GDM1 (cell line): ENCODE measurements at places on chromosomes 16 and 17.

DNA sequence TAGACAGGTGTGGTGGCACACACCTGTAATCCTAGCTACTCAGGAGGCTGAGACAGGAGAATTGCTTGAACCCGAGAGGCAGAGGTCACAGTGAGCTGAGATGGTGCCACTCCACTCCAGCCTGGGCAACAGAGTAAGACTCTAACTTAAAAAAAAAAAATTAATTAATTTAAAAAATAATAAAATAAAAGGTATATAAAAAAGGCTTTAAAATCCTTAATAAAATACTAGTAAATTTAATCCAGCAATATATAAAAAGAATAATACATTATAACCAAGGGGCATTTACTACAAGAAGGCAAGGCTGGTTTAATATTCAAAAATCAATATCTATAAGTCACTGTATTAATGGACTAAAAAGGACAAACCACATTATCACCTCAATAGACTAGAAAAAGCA is 44.8 kb upstream of the MNT start:
- no peak for DNase-seq

DNA sequence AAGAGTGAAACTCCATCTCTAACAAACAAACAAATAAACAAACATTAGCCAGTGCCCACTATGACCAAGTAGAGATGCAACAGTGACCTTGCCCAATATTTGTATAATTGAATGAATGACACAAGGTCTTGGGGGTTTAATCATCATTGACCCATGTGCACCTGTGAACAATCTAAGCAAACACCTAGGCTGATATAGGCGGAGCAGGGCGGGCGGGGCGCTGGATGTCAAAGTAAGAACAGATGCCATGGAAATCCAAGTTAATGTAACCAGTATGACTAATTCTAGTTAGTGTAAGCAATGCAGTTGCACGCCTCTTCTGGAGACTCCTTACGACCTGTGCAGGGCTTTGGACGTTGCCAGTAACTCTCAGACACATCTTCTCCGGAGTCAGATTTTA is 17.6 kb downstream of the RCVRN start:
- no peak for DNase-seq

DNA sequence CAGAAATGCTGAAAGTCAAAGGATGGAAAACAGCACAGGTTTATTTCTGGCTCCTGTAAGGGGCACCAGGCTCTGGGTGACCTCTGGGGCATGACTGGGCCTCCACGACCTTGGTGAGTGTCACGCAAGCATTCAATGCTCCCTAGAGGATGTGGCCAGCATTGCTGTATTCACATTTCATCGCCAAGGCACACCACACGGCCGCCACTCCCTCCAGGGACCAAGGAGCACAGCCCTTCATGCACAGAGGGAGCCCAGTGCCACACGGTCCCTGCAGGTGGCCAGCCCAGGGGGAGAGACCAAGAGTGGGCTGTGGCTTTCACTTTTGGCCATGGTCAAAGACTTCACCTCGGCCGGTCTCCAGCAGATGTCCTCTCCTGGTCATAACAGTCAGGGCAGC is 137.4 kb upstream of the TNRC6C start:
- DNase-seq: no peak

DNA sequence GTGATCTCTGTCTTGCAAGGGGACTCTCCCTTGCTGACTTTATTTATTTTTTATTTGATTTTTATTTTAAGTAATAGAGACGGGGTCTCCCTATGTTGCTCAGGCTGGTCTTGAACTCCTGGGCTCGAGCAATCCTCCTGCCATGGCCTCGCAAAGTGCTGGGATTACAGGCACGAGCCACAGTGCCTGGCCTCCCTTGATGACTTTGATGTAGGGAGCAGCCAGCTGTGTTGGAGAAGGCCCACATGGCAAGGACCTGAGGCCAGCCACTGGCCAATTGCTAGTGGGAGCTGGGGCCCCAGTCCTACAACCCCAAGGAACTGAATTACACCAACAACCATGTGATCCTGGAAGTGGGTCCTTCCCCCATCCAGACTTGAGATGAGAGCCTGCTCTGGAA is 81.8 kb downstream of the CNGB1 start:
- DNase-seq: no peak

DNA sequence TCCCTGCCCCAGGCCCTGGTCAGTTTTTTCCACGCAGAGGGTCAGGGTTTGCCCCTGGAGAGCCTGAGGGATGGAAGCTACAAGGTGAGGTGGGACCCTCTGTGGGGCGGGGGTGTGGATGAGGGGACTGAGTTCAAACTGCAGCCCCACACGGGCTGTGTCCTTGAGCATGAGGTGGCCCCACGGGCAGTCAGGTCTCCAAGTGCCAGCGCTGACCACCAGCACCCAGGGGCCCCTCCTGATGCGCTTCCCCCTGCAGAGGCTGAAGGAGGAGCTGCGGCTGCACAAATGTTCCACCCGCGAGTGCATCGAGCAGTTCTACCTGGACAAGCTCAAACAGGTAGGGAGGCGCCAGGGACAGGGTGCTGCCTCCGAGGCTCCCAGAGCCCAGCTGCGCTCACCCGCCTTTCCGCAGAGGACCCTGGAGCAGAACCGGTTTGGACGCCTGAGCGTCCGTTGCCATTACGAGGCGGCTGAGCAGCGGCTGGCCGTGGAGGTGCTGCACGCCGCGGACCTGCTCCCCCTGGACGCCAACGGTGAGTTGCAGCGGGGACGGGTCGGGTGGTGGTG is 4.3 kb downstream of the TSR3 start:
- DNase-seq: no peak

DNA sequence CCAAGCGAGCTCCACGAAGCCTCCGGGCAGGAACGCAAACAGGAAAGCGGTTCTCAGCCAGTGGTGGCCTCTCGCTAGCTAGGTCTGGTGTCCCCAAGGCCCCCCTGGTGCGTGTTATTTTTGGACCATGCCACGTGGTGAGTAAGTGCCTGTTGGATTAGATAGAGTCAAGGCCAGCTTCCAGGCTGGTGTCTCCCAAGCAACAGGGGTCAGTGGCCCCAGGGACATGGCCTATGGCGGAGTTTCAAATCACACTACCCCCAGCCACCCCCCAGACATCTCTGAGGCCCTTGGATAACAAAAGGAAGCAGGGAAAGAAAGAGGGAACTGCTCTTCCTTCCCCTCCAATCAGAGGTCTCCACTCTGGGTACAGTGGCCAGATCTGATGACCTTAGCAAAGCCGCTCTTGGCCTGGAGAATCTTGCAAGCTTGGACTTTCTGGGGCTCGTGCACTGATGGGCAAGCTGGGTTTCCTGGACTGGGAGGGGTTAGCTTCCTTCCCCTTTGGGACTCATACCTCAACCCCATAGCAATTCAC is 58.2 kb downstream of the MAF start:
- no peak for DNase-seq

DNA sequence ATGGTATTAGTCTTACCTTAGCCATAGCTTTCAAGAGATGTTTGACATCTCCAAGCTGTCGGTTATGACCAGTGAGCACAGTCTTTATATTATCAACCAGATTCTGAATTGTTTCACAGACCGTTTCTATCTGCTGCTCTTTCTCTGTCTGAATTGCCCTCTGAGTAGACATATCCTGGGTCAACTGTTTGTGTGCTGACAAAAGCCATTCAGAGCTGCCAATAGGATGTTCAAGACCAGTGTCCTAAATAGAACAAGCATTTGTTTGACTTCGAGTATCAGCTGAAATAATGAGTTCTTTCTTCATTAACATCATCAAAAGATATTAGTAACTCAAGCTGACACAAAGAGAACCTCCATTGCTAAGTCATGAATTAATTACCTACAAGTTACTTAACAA is 14.9 kb upstream of the ARL6IP1 start:
- no peak for DNase-seq
